ENCODE measurements at places on chromosomes 1 and 21.

DNA sequence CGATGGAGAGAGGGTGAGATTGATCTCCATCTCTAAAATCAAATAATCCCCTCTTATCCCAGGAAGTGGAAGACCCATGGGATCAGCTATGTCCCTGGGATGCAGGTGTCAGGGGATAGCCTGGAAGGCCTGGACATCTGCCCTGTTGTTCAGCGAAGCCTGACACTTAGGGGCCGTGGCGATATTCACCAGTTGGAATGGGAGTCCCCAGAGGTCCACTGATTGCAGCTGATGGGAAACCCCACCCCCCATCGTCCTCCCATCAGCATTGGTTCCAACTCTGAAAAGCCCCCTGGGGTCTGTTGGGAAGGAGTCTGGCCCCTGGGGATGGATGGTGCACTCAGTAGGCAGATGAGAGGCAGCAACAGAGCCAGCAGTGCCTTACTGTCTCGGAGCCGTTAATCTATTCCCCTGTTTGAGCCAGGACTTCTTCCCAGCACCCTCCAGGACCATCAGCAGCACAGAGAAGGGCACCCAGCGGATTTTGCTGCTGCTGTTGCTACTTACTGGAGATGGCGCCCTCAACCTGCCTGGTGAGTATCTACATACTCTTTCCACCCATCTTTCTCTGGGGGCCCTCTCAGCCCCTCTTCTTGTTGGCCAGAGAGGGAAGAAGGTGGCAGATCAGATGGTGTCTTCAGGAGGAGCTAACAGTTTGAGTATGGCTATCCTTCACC is 13.4 kb downstream of the CATSPER4 start:
- DNase-seq = no peak

GRCh38 chr1:117017062-117017461 is 15.5 kb downstream of the CD101 start:
- DNase-seq = no peak

DNA sequence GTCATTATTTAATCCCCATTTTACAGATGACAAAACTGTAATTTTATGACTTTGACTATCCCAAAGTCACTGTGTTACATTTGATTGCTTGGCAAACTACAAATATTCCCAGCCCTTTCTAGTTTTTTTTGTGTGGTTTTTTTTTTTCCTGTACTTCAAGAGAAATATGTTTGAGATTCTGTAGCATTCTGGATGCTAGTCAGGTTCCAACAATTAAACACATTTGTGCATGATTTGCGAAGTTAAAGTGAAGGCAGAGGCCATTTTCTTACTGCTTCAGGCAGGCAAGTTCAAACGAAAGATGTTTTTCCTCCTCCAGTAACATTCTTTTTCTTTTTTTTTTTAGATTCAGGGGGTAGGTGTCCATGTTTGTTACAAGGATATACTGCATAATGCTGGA is 107.9 kb upstream of the SERTAD4 start:
- DNase-seq = no peak

DNA sequence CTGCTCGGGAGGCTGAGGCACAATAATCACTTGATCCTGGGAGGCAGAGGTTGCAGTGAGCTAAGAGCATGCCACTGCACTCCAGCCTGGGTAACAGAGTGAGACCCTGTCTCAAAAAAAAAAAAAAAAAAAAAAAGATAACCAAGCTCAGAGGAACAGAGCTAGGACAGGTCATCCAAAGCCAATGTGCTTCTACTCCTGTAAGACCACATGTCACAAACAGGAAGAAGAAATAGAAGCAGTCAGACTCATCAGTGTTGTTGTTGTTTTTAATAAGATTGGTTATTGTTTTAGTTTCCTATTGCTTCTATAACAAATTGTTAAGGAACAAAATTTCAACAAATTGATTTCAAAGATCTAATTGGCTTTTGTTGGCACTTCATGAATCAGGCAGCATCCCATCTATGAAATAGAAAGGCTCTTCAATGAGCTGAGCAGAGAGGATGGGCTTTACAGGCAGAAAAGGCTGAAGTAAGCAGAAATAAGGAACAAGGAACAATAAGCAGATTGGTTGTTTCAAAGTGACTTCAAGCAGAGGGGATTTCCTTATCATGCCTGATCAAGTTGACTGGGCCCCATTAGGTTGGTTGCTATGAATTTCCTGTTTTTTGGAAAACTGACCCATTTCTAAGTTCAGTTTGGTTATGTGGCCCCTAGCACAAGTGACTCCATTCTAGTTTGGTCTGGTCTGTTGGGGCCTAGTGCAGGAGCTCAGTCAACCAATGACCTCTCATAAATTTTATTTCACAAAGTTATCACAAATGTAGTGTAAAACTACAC is 6.0 kb upstream of the AKNAD1 start:
- DNase-seq = no peak

DNA sequence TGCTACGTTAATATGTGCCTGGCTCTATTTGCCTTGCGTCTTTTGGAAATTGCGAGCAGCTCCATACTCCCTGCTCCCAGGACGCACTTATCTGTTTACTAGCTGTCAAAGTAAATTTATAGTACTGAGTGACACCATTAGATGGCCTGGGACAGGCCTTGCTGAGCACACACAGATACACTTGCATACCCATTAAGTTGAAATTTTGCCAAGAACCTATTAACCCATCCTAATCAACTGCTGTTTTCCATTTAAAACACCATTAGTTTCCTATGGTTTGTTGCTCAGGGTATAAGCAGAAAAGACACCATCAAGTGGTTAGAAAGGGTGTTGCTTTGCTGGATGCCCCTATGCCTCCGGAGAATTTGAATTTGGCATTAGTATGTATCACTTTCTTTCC is 187.3 kb downstream of the SLC44A5 start:
- no peak for DNase-seq

- DNase-seq = no peak
Observed at GRCh38 chr1:43582162-43582566, 51.5 kb downstream of the PTPRF start.

DNA sequence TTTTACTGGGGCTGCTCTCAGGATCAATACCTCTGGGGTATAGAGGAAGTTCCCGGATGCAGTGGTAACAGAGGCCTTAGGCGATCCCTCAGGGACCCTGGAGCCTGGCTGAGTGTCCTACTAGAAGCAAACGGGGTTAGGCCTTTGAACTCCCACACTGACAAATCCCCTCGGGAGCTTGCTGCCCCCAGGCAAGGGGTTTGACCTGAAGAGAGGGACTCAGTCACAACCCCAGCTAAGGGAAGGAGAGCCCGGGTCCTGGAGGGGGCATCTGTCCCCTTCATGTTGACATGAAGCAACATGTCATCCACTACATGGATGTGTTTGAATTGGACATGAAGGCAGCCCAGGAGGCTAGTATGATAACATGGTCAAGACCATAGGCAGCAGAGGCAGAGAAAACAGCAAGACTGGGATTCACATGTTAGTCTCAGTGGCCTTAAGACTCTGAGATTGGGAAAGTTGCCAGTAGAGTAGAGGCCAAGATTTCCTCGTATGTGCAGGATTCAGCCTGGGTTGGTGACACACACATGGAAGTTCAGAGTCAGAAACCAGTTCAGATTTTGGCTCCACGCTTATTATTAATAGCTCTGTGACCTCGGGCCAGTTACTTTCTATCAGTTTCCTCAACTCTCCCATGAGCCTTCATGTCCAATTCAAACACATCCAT is 101.5 kb downstream of the KCNN3 start:
- DNase-seq = no peak

- no peak for DNase-seq
Observed at GRCh38 chr1:4836574-4836973, 182.2 kb downstream of the AJAP1 start.

DNA sequence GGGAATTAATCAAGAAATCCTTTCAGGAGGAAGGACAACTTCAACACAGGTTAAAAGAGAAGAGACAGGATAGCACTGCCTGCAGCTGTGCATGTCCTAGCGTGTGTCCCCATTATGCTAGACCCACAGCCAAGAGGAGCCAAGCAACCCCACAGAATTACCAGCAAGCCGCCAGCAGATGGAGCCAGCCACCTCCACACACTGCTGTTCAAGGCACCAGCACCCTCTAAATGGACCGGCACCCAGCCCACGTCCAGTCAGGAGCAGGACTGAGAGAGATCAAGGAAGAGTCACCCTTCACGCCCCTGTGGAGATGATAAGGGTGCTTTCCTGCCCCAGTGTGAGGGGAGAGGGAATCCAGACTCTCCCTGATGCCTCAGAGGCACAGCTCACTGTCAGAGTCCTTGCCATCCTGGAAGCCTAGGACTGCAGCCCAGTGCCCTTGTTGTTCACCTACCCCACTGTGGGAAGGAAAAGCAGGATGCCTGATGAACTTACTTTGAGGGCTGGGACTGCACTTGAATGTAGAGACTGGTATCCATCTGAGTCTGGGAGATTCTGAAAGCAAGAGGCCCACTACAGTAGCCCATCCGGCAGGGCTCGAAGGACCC is 37.1 kb upstream of the CTTNBP2NL start:
- DNase-seq = no peak

DNA sequence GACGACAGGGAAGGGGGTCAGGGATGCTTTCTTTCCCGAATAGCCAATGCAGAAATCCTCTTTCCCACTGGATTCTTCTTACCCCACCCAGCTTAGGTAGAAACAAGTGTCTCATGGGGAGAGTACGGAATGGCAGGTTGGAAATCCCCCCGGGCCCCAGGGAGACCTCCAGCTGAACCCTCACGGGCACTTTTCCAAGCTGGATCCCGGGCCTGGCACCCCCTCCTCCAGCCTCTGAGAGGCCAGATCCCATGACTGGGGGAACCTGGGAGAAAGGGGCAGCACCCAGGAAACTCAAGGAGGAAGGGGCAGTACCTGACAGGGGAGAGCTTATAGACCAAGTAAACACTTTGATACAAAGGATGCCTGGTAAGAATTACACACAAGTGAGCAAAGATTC is 1.3 kb downstream of the PKP1 start:
- DNase-seq = no peak

DNA sequence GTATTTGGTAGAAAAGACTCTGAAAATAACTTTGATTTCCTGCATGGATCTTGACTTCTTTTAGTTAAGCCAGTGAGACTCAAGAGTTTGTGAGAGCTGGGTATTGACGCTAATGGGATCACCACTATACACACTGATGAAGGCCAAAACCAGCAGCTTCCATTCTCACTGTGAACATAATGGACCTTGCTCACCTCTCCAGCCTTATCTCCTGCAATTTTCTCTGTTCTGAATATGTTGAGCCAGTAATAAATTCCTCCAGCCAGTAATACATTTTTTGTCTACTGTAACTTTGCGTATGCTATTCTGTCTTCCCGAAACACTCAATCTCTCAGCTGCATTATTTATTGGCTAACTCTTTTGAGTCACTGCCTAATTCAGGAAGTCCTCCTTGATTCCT is 111.6 kb upstream of the PPP2R5A start:
- no peak for DNase-seq

DNA sequence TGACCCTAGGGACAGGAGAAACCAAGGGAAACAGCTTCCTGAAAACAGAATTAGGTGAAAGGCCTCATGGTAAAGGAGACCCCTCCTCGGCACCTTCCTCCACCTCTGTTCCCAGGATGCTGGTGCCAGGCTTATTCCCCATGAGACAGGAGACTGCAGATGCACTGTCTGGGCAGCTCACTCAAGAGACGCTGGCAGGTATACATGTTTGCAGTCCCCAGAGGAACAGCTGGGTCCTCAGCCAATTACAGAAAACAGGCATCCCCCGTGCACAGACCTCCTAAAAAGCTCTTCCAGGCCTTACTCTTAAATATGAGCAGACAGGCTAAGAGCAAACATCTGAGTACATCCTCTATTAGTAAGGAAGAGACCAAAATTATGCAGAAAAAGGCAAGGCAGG is 6.5 kb downstream of the CCSAP start:
- DNase-seq = no peak

GRCh38 chr1:6280761-6281451 is 20.0 kb upstream of the GPR153 start:
- no peak for DNase-seq

GRCh38 chr21:46639489-46640386 is 4.3 kb downstream of the PRMT2 start:
- no peak for DNase-seq

DNA sequence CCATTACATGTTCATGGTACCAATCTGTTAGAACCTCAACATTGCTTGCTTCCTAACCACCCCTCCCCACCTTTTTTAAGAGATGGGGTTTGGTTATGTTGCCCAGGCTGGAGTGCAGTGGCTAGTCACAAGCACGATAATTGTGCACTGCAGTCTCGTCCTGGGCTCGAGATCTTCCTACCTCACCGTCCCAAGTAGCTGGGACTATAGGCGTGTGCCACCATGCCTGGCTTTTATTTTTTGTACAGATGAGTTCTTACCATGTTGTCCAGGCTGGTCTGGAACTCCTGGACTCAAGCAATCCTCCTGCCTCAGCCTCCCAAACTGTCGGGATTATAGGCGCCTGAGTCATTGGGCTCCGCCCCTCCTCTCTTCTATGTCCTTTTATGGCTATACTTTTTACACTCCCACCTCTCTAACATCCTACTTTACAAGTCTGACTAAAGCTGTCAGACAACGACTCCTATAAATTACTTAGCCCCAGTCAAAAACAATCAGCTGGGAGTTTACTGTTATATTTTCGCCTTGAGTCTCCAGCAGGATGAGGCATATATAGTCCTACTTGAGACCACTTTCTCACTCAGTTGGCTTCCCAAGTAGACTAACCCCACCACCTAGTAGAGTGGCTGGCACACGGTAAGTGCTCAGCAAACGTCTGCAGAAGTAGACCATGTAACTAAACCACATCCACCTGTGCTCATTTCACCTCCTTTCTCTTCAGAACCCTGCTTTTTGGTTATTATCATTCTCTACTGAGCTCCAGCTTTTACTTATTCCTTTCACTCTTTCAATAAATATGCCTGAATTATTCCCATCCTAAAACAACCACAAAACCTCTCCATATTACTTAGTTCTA is 13.8 kb downstream of the ENSA start:
- no peak for DNase-seq

DNA sequence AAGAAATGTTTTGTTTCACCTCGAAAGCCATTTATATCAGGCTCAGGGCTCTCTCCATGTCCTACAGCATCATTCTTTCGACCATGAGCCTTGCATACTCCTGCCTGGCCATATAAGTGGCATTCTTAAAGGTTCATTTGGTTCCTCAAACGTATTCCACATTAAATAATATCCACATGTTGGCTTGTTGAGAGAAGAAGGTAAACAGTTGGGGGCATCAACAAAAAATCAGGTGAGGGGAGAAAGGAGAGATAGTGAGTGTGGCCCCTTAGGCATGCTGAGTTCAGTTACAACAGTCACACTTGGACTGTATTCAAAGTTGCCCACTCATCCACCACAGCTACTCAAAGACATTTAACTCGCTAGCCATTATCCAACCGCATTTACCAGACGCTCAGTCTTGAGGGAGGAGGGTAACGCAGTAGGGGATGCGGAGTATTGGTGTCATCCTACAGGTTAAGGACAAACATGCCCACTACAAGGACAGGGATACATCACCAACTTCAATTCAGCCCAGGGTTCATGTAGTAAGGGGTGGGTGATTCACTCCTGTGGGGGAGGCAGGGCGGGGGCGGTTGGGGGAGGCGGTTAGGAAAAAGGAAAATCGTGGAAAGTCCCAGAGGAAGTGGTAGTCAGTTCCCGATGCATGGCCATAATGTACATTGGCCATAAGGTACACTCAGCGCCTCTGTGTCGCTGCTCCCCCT is 1.4 kb downstream of the ZNF697 start:
- DNase-seq = no peak

GRCh38 chr1:221159608-221160007 is 280.4 kb downstream of the HLX start:
- no peak for DNase-seq

GRCh38 chr1:247088967-247089366 is 10.4 kb upstream of the ZNF670 start:
- no peak for DNase-seq

Measured in HL-60 (cell line).